ENCODE measurements at places on chromosomes 1 and 21.

DNA sequence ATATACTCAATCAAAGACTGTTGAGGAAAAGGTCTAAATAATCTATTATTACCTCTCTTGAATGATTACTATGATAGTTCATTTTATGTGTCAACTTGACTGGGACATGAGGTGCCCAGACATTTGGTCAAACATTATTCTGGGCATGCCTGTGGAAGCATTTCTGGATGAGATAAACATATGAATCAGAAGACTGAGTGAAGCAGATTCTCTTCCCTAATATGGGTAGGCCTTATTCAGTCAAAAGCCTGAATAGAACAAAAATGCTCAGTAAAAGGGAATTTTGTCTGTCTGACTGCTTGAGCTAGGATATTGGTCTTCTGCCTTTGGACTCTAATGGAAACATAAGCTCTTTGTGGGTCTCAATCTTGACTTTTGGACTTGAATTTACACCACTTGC is 73.3 kb upstream of the SOX13 start:
- DNase-seq: no peak

GRCh38 chr1:112445596-112445995 is 49.6 kb downstream of the CTTNBP2NL start:
- DNase-seq: no peak

GRCh38 chr1:111833334-111833733 is 77.6 kb downstream of the DDX20 start:
- no peak for DNase-seq

DNA sequence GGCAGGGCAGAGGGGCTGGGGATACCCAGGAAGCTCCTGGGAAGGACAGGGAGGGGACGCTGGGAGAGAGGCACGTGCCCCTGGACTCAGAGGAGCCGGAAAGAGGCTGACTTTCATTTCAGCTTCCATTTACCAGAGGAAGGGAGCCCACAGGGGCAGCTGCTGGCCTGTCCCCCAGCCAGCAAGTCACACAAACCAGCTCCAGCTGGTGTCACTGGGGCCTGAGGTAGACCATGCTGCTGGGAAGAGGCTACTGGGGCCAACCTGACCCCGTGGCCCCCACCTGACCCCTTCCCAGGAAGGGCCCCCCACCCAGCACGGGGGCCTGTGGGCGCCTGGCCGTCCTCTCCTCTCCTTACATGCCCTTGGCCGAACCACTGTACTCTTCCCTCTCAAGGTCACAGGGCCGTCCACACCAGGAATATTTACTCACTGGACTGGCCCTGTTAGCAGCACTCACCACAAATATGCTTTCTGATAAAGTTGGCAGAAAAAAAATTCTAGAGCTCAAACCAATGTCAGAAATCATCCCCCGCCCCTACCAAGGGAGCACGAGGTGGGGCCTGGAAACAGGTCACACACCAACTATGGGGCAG is 110.5 kb downstream of the CASZ1 start:
- no peak for DNase-seq

All from WTC11 (cell line).